CD4-positive, alpha-beta T cell treated with Interleukin-4 for 4 hours (primary cell): ENCODE measurements at places on chromosomes 1 and 21.

- DNase-seq, result no peak
Observed at GRCh38 chr1:221573756-221574155, 168.1 kb downstream of the DUSP10 start.

GRCh38 chr1:3634059-3634800, 9.4 kb downstream of the TPRG1L start:
- no peak for DNase-seq

- DNase-seq, result no peak
Observed at GRCh38 chr1:207856276-207857023, 54.5 kb downstream of the CD34 start.

- DNase-seq, result no peak
Observed at GRCh38 chr1:21539933-21540332, 30.7 kb downstream of the ALPL start.

GRCh38 chr1:210362526-210362925, 33.8 kb downstream of the HHAT start:
- no peak for DNase-seq

DNA sequence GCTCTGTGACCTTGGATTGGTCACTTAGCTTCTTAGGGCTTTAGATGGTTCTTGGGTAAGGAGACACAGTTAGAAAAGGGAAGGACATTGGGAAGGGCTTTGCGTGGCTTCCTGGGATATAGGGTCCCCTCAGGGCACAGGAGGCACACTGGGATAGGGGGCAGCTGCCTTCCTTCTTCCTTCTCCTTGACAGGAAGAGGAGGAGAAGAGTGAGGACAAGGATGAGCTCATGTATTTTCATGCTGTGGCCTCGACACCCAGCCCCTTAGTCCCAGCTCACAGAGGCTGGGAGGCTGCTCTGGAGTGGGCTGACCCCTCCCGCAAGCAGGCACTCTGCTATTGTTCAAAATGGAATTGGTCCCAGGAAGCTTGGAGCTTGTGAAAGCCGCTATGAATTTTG, 45.7 kb upstream of the POU3F1 start:
- no peak for DNase-seq
